ENCODE measurements at places on chromosomes 3 and 15.
A peak's percentile ranks its signal among the peaks of the same experiment; 100 is the strongest.

DNA sequence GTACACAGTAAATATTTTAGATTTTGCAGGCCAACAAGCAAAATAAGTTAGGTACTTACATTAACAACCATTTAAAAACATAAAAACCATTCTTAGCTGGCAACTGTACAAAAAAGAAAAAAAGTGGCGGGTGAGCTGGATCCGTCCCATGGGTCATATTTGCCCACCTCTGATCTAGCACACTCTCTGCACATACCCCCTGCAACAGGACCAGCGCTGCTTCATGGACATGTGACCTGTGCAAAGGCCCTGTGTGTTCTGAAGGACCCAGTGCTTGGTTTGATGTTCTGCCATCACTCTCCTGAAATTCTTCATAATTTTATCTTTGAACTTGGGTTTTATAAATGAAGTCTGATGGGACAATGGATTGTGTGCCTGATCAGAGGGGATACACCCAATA, 72.5 kb upstream of the ACAN start:
- DNase-seq: no peak

GRCh38 chr15:94855409-94856266, 624.3 kb downstream of the MCTP2 start:
- DNase-seq: no peak

GRCh38 chr3:152204218-152204617, 64.5 kb upstream of the MBNL1 start:
- DNase-seq: no peak

GRCh38 chr15:38367476-38367875, 86.5 kb upstream of the FAM98B start:
- no peak for DNase-seq

DNA sequence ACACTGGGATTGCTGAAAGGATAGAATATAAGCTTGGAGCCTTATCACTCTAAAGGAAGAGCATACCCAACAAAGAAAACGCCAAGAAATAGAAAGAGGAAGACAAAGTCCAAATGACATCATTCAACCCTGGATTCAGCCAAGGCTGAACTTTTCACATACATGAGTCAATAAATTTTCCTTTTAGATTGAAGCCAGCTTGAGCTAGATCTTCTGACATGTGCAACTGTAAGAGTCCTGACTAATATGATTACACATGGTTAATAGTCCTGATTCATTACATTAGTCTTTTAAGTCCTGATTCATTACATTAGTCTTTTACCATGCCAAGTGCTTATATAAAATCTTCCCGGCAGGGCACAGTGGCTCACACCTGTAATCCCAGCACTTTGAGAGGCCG, 13.6 kb upstream of the DENND6A start:
- no peak for DNase-seq

- DNase-seq: no peak
Measured at GRCh38 chr15:28886431-28887338, 911 bp downstream of the APBA2 start.

DNA sequence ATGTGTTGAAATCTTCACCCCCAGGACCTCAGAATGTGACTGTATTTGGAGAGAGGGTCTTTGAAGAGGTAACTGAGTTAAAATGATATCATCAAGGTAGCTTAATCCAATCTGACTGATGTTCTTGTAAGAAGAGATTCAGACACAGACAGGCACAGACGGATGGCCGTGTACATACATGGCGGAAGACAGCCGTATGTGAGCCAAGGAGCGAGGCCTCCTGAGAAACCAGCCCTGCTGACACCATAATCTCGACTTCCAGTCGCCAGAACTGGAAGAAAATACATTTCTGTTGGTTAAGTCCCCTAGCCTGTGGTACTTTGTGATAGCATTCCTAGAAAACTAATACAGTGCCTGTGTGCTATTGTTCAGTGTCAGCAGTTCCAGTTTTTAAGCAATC, 73.6 kb downstream of the APBA2 start:
- DNase-seq: no peak

DNA sequence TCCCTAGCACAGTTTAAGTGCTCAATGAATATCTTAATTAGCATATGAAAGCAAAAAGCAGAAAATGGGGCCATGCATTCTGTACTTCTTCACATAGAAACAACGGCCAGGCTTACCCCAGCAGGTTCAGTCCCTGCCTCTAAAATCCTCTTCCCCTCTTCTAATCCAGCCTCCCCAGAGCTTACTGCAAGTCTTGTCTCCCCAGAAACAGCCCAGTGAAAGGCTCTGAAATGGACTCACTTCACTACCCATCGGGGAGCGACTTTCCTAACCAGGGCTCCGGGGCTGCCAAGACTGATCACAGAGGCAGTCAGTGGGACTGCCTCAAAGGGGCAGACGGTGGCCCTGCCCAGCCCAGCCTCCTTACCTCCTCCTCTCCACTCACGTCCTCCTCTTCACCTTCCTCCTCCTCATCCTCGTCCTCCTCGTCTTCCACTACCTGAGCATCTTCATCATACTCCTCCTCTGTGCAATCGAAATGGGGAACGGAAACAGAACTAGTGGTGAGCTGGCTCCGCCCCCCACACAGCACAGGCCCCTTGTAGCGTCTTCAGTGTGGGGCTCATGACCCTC, 38.0 kb downstream of the ANP32A start:
- no peak for DNase-seq

DNA sequence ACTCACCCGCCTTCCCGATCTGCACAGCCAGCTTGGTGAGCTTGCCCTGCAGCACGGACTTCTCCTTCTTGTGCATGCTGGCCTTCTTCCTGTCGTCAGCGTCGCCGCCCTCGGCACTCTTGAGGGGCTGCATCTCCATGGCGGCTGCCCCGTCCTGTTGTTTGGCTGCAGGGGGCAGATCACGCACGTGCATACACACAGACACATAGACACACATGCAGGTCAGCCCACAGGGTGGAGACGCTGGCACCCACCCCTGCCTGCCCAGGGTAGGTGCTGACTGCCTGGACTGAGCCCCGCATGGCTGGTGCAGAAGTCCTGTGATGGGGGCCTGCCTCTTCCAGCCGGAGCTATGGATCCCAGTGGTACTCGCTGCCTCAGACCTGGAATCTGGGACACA, 57.3 kb upstream of the SEC13 start:
- no peak for DNase-seq

GRCh38 chr3:39707314-39707909, 102.0 kb upstream of the MYRIP start:
- DNase-seq: no peak

- peak; percentile 79 for DNase-seq
Measured at GRCh38 chr3:177596816-177597271, 399.6 kb upstream of the TBL1XR1 start.

DNA sequence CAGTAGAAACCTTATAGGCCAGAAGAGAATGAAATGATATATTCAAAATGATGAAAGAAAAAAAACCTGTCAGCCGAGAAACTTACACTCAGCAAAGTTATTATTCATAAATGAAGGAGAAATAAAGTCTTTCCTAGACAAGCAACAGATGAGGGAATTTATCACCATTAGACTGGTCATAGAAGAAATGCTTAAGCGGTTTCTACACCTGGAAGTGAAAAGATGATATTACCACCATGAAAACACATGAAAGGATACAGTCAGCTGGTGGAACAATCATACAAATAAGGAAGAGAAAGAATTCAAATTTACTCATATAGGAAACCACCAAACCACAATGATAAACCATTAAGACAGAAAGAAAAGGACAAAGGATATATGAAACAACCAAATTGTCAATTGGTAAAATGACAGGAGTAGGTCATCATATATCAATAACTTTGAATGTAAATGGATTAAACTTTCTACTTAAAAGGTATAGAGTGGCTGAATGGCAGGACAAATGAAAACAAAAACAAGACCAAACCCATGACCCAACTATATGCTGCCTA, 29.9 kb upstream of the PRR23C start:
- DNase-seq: no peak

- DNase-seq: no peak
Measured at GRCh38 chr3:181344331-181344730, 354.8 kb upstream of the DNAJC19 start.

DNA sequence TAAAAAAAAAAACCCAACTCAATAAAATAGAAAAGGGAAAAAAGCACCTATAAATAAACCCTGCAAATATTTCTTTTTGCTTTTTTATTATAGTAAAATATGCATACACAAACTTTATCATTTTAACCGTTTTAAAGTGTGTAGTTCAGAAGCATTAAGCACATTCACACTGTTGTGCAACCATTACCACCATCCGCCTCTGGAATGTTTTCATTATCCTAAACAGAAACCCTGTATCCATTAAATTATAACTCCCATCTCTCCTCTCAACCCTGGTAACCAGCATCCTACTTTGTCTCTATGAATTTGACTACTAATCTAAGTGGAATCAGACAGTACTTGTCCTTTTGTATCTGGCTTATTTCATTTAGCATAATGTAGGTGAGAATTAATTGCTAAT, 15.0 kb downstream of the CDCP1 start:
- DNase-seq: no peak

DNA sequence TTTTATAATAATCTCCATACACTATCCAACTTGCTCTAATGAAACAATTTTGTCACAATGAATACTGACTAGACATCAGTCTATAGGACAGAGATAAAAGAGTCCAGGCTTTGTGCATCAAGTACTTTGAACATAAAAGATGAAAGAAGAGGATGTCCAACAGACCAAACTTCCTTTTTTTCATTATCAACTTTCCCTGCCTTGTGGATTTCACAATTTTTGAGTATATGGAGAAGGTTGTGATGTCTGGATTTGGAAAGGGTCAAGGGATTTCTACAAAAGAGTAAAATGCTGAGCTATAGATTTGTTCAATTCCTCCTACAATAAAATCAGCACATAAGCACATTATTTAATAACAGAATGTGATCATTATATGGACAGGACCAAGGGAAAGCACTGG, 25.7 kb downstream of the CD47 start:
- no peak for DNase-seq

GRCh38 chr3:66672830-66673229, 172.0 kb upstream of the LRIG1 start:
- DNase-seq: no peak

DNA sequence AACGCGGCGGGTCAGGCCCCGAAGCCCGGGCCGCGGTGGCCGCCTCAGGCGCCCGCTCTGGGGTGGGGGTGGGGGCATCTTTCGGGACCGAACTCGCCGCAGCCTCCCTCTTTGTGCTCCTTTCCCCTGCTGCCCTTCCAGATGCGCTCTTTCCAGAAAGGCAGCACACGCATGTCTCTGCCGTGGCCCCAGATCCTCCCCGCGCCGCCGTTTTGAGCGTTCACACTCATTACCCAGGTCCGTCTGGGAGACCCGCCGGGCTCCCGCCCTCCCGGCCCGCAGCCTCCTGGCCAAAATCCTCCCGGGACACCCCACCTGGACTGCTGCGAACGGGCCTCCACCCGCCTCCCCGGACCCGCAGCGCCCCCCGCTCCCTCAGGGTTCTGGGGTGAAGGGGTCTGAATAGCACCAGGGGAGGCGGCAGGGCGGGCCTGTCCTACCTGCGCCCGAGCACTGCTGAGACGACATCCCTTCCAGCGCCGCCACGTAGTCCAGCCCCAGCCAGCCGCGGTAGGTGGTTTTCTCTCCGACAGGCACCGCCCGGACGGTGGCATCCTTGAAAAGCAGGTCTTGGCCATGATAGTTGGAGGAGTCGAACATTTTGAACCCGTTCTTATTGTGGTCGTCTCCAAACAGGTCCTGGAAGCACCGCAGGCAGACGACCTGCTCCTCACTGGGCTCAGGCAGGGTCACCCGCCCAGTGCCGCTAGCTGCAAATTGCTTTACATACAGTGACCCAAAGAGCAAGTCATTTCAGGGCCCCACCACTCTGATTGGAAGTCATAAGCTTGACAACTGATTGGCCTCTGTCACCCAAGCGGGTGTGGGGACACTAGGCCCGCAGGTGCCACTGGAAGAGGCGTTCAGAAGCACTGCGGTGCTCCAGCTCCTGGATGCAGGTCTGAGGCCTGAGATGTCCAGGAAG, 25.9 kb downstream of the MELTF start:
- DNase-seq: peak; percentile 81

DNA sequence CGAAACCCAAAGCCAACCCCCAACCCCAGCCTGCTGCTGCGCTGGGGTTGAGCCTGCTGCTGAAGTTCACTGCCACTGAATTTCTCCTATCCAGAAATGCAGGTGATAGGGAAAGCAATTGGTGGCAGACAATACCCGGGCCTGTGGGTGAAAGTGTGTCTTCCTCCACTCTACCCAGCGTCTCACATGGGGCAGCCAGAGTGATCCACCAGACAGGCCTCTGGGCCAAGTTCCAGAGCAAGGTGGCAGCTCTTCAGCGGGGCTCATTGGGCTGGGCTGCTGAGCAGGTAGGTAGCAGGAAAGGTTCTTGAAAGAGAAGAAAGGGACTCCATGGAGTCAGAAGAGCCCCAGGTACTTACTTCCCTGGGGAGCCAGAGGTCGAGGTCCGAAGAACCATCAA, 6.0 kb downstream of the ADCY5 start:
- DNase-seq: no peak

- no peak for DNase-seq
Measured at GRCh38 chr3:192899540-192899982, 18.1 kb downstream of the MB21D2 start.

DNA sequence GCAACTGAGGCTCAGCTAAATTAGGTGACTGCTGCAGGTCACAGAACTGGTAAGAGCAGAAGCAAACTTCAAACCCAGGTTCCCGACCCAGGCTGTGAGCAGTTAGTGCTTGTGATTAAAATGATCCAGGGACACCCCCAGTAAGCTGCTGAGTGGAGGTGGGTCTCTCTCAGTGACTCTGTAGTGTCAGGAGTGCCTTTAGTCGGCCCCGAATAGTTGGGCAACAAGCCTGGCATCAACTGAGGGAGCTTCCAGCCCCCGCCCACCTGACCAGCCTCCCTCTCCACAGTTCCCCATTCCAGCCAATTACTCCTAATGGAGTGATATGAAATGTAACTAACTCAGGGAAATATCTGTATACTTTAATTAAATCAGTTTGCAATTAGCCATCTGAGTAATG, 168.0 kb upstream of the SMAD3 start:
- DNase-seq: no peak

GRCh38 chr3:13015286-13016082, 57.7 kb downstream of the IQSEC1 start:
- DNase-seq: no peak

DNA sequence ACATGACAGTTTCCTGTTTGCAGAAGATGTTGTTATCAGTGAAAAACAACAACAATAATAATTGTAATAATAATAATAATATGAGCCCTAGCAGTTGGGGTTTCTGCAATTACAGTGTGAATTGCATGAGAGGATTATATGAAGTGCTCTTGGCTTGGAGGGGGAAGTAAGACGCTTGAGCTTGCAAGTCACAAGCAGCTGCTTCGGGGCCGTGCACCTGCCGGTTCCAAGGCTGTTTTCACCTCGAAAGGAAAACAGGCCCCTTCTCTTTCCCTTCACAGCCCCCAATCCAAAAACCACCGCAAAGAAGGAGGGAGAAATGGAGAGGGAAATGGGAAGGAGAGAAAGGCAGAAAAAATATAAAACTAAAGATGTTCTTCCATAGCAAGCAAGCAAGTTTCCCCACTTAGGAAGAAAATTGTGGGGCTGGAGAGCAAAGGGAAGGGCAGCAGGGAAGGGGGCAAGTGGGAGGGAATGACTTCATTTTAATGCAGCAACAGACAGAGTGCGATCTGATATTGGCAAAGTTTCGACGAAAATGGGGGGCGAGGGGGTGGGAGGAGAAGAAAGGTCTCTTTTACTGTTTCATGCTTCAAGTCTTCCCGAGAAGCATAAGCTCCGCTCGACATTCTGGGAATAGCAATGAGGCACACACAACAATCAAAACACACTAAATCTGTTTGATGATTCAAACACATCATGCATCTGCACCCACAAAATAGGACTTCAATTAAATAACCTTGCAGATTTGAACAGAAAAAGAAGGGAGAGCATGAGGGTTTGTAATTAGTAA, 284.2 kb upstream of the ATP11B start:
- no peak for DNase-seq
